ENCODE measurements at places on chromosomes 11 and 22. TPM values are rescaled to one million over a fixed set of nuclear protein-coding genes. Genes with fewer than 3 reads are reported as not detected.

The H19 gene
- not detected for polyA plus RNA-seq

The TMEM191B gene
- 1.8 TPM for polyA plus RNA-seq

The KRTAP5-2 gene
- polyA plus RNA-seq, result not detected

The CNIH2 gene
- not detected for polyA plus RNA-seq

The ARL14EP gene
- polyA plus RNA-seq, result 21.2 TPM

The NOL12 gene
- polyA plus RNA-seq, result 52.0 TPM

The TRIOBP gene
- polyA plus RNA-seq, result 43.0 TPM

The ADAMTS8 gene
- polyA plus RNA-seq, result not detected

The ACCS gene
- polyA plus RNA-seq, result 1.7 TPM

The PLEKHA7 gene
- polyA plus RNA-seq, result 0.22 TPM

The VSIG10L2 gene
- not detected for polyA plus RNA-seq

The OR2AT4 gene
- not detected for polyA plus RNA-seq

All from CD14-positive monocyte (primary cell).